Inflammatory macrophage (primary cell): ENCODE measurements at places on chromosomes 5 and 9.

- no peak for DNase-seq
Measured at GRCh38 chr9:135336722-135337527, 142.7 kb upstream of the PPP1R26 start.

- no peak for DNase-seq
Measured at GRCh38 chr5:119582987-119583386, 46.4 kb upstream of the FAM170A start.

DNA sequence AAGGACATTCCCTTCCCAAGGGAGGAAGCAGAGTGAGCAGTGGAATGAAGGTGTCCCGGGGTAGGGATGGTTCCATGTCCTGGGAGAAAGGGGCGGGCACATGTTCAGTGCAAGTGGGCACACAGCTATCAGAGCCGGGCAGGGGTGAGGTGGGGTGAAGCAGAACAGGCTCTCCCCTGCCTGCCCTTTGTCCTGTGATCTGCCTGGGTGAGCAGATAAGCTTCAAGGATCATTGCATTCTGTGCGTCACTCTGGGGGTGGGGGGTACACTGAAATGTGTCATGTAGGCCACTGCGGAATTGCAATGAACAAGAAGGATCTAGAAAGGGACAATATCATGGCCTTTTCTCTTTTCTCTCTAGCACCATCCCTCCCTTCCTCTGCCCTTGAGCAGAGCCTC lies 61.7 kb upstream of the SHB start:
- no peak for DNase-seq

- DNase-seq: no peak
Measured at GRCh38 chr9:108704156-108704852, 151.5 kb downstream of the ACTL7B start.
